GM06990 (cell line): ENCODE measurements at places on chromosomes 11 and 22.

- no peak for DNase-seq
Measured at GRCh38 chr11:8671651-8672062, 10.8 kb downstream of the TRIM66 start.

DNA sequence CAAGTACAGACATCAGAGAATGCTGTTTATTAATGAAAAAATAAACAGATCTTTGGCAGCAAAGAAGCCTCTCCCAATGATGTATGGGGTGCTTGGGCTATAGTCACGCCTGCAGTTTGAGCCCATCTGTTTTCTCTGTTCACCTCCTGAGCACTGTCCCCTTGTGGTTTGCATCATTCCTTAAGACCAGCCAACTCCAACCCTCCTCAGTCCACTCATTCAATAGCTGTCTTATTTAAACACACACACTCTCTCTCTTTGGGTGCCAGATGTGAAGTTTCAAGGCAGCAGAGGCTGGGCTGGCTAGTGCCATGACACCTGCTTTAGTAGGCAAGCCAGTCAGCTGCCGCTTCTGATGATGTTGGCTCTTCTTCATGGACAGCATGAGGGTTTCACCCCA is 58.1 kb downstream of the POLD3 start:
- no peak for DNase-seq

GRCh38 chr11:5291207-5291838 is 10.4 kb downstream of the OR51B4 start:
- DNase-seq: no peak

DNA sequence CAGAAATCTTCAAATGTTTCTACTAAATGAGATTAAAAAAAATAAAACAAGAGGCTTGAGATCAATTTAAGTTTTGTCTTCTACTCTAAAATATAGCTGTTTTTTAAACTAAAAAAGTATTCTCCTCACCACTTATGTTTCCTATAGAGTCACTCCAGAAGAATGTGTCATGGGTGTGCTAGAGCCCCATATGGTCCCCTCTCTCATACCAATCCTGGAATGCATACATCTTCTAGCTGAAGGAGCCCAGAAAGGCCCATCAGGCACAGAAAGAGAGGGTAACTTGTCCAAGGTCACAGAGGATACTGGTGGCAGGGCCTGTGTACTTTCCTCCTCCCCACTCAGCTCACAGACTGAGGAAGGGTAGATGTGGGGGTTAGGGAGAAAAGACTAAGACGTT is 34.4 kb downstream of the RELT start:
- no peak for DNase-seq

- no peak for DNase-seq
Measured at GRCh38 chr11:16924826-16925560, 89.2 kb downstream of the PLEKHA7 start.

DNA sequence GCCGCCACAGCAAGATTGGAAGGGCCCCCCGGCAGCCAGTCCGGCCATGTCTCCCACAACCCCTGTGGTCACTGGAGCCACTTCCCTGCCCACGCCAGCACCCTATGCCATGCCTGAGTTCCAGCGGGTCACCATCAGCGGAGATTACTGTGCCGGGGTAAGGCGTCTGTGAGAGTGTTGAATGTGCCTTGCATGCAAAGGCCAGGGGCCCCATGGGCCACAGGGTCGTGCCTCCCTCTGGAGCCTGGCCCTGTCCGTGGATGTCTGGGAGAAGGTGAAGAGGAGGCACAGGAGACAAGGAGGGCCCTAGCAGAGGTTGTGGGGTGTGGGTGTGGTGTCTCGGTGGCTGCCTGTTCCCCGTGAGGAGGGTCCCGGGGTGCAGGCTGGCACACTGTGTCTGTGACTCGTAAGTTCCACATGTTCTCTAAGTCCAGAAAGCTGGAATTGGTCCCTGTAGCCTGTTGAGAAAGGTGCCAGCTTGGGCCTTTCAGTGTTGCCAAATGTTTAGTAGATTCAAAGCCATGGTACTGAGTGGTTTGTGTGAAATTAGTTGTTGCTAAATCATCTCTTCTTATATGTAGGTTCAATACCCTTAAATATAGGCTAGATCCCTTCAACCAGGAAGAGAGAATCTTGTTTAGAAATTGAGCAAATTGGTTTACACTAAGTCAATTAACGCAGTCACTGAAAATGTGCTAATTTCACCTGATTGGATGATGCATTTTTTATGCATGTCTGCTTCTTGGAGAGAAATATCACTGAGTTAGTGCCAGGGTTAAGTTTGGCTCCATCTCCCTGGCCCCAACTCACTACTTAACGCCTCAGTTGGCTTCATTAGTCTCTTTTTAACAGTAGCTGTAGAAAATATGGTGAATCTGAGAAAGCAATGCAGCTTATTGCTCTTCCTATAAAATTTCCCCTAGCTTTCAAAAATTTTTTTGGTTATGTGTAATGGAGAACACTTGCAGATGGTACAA is 23.8 kb downstream of the AMPD3 start:
- DNase-seq: no peak

- no peak for DNase-seq
Measured at GRCh38 chr11:95499516-95500135, 268.6 kb upstream of the SESN3 start.

DNA sequence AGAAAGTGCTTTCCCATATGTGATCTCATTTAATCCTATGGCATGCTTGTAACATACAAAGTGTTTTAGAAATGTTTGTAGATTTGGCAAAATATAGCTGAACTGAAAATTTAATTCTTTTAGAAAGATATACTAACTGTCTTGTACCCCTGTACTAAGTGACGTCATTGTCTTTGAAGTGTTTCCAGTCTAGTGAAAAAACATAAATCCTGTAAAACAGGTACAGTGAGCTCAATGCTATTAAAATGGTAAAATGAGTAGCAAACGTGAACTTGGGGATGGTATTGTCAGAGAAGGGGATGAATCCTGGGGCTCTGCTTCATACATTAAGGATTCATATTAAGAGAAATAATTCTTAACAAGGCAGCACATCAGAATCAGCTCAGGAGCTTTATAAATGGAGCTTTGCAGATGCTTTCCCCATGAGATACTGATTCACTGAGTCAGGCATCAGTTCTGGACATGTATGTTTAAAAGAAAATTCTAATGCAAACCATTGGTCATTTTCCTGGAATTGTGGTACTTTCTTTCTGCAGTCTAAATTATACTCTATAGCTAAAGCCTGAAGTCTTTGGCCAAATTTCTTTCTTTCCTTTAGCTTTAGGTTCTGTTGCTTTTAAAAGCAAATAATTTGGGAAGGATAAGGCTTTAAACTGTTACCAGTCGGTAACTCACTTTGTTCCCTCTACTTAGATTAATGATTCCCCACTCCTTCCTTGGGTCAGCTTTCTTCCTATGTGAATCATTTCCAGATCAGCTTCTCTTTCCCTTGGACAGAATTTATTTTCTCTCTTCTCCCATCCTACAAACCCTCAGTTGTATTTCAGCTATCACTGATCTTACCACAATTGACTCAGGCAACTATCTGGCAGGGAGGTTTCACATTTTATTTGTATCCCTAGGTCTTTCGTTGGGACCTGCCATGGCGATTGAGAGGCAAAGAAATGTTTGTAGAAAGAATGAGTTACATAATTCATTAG is 57.5 kb upstream of the DDI1 start:
- DNase-seq: no peak

DNA sequence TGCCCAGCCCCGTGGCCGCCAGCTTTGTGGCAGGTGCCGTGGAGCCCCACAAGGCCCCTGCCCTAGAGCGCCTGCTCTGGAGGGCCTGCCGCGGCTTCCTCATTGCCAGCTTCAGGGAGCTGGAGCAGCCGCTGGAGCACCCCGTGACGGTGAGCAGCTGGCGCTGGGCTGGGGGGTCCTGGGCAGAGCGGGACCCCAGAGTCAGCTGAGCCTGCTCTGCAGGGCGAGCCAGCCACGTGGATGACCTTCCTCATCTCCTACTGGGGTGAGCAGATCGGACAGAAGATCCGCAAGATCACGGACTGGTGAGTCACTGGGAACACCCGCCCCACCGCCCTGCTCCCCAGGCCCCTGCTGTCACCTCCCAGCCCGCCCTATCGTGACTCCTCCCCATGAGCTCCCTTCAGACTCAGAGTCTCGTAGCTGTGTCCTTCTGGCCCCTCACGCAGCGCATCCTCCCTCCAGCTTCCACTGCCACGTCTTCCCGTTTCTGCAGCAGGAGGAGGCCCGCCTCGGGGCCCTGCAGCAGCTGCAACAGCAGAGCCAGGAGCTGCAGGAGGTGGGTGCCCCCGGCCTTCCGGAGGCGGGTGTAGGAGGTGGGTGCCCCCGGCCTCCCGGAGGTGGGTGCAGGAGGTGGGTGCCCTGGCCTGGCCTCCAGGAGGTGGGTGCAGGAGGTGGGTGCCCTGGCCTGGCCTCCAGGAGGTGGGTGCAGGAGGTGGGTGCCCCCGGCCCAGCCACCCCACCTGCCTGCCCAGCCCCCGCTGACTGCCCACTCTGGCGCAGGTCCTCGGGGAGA is 4.7 kb downstream of the TCIRG1 start:
- DNase-seq: no peak

GRCh38 chr22:48147404-48147803 is 1385.0 kb downstream of the TBC1D22A start:
- DNase-seq: no peak

DNA sequence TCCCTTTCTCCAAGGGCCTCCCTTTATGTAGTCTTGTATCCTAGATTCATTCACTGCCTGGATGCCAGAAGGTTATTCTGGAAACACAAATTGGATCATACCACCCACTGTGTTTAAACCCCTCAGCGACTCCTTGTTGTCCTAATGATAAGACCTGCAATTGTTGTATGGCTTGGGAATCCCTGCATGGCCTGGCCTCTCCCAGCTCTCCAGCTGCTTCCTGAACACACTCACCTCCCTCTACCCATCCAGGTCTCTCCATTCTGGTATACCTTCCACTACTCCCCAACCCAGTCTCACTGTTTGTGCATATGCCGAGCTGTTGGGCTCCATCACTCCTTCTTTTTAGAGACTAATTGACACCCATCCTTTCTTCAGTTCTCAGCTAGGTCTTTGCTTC is 124.3 kb upstream of the ALX4 start:
- no peak for DNase-seq

- no peak for DNase-seq
Measured at GRCh38 chr11:1421291-1421690, 31.6 kb downstream of the BRSK2 start.

DNA sequence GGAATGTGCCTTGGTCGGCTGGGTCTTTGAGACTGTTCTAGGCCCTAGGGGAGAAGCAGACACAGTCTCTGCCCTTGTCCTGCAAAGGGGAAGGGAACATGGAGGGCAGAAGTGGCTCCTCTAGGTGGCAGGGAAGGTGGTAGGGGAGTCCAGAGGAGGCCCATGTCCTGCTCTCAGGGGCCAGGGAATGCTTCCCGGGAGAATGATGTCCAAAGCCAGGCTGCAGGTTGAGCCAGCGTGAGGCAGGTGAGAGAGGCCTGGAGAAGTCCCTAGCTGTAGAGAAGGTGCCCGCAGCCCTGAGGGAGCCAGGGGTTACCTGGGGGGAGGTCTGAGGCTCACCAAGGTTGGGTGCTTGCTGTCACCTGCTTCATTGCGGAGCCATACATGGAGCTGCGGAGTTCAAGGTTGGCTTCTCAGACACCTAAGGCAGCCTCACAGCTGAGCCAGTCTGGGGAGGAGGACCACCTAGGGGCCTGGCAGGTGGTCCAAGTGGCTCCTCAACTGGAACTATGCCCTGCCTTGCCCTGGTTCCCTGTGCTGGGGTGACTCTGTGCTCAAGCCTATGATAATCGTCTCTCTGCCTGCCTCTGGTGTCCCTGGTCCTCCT is 46.1 kb downstream of the SMIM38 start:
- DNase-seq: no peak

GRCh38 chr11:45208135-45208534 is 61.7 kb downstream of the PRDM11 start:
- no peak for DNase-seq

DNA sequence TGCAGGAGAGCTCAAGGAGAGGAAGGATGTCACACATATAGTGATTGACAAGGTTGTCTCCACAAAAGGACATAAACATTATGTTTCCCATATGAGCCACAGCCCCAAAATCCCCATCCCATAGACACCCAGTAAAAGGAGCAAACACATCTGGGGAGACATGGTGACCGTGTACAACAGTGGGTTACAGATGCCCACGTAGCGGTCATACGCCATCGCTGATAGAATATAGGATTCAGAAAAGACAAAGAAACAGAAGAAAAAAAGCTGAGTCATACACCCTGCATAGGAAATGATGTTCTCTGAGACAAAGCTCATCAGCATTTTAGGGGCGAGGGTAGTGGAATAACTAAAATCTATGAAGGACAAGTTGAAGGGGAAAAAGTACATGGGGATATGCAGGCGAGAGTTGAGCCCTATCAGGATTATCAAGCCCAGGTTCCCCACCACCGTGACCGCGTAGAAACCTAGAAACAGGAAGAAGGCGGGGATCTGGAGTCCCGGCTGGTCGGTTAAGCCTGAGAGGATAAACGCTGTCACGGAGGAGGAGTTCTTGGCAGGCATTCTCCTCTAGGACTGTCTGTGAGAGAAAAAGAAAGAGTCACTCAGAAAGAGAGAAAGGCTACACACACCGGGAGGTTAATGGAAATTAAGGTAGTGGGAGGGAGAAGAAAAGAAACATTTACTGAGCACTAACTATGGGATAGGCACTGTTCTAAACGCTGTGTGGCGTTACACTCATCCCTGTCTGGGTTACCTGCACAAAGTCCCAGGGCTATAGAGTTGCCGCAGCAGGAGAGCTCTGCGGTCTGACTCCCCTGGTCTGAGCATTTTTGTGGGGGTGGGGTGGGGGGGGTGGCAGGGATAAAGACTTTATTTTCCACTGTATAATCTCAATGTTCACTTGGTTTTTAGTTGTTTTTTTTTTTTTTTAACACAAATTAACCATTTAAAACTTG is 36.1 kb upstream of the OR8B8 start:
- DNase-seq: no peak

- DNase-seq: no peak
Measured at GRCh38 chr11:112858289-112859023, 102.8 kb upstream of the NCAM1 start.

GRCh38 chr11:65150509-65151299 is 16.4 kb upstream of the SYVN1 start:
- no peak for DNase-seq

- DNase-seq: no peak
Measured at GRCh38 chr11:134278356-134278755, 2.2 kb downstream of the GLB1L3 start.

- DNase-seq: no peak
Measured at GRCh38 chr11:36492724-36493304, 17.3 kb downstream of the TRAF6 start.

DNA sequence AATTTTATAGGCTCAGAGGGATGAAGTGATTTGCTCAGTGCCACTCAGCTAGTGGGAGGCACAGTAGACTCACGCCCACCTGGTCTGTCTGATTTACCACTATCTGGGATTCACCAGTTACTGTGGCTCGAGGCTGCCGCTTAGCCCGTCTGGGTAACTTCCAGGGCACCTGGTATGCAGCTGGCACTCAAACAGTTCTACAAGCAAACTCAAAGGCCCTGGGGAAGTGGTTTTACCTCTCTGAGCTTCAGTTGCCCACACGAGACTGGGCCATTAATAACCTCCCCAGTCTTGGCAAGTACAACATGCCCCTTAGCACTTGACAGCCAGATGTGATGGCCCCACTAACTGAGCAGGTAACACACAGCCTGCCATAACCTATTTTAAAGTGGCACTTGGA is 2.6 kb downstream of the GDPD5 start:
- no peak for DNase-seq
